CD4-positive, alpha-beta T cell treated with Interferon gamma for 1 hour (primary cell): ENCODE measurements at places on chromosomes 1 and 21.

- DNase-seq: no peak
Observed at GRCh38 chr1:110007046-110007830, 22.7 kb downstream of the AHCYL1 start.

GRCh38 chr1:34929853-34930701 is 627 bp upstream of the DLGAP3 start:
- DNase-seq: no peak

- no peak for DNase-seq
Observed at GRCh38 chr21:45280969-45281368, 6.7 kb downstream of the POFUT2 start.

- DNase-seq: no peak
Observed at GRCh38 chr1:177383715-177384114, 213.0 kb downstream of the BRINP2 start.

DNA sequence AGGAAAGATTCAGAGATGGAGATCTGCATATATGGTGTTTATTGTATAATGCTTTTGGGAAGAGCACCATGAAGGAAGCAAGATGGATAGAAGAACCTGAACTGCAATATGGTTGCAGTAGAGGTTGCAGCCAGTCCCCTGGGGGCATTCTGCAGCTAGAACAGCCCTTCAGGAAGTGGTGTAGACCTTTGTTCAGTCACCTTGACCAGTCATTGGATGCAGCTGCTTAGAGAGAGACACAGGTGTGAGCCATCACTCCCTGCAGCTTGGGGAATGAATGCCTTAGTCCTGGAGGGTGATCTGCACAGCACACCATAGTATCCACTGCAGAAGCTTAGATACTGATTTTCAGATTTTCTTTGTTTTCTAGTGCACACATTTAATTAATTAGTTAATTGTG is 42.3 kb downstream of the NEK7 start:
- DNase-seq: no peak

GRCh38 chr1:69987881-69988280 is 217.5 kb downstream of the LRRC40 start:
- DNase-seq: no peak

DNA sequence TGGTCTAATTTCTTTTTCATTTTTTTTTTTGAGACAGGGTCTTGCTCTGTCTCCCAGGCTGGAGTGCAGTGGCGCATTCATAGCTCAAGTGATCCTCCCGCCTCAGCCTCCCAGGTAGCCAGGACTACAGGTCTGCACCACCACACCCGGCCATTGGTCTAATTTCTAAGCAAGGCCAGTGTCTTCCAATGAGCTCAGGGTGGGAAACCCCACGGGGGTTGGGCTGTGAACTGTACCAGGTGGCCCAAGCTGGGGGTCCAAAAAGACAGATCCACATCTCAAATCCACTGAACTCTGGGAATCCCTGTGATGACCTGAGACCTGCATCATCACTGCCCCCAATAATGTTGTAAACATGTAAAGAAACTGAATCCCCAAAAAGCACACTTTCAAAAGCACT is 79.5 kb downstream of the BCAR3 start:
- no peak for DNase-seq

DNA sequence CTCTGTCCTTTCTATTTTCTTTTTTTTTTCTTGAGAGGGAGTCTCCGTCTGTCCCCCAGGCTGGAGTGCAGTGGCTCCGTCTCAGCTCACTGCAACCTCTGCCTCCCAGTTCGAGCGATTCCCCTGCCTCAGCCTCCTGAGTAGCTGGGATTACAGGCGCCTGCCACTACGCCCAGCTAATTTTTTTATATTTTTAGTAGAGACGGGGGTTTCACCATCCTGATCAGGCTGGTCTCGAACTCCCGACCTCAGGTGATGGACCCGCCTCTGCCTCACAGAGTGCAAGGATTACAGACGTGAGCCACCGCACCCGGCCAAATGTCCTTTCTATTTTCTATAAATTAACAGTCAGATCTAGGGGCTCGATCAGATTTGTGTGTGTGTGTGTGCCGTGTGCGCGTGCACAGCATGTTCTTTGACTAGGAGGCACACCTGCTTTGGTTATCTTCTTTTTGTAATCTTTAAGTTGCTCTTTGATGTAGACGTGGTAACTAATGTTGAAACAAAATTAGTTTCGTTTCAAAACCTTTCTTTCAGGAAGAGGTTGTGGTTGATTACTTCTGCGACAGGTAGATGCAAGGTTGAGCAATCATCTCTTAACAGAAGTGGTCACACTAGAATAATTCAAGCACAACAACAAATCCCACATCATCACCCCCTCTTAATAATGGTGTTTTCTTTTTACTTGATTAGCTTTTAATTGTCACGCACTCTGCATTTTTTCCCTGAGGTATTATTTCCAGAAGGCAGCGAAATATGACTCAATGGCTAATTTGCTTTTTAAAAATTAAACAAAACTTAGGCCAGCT is 779 bp upstream of the DEGS1 start:
- DNase-seq: peak; percentile 44

DNA sequence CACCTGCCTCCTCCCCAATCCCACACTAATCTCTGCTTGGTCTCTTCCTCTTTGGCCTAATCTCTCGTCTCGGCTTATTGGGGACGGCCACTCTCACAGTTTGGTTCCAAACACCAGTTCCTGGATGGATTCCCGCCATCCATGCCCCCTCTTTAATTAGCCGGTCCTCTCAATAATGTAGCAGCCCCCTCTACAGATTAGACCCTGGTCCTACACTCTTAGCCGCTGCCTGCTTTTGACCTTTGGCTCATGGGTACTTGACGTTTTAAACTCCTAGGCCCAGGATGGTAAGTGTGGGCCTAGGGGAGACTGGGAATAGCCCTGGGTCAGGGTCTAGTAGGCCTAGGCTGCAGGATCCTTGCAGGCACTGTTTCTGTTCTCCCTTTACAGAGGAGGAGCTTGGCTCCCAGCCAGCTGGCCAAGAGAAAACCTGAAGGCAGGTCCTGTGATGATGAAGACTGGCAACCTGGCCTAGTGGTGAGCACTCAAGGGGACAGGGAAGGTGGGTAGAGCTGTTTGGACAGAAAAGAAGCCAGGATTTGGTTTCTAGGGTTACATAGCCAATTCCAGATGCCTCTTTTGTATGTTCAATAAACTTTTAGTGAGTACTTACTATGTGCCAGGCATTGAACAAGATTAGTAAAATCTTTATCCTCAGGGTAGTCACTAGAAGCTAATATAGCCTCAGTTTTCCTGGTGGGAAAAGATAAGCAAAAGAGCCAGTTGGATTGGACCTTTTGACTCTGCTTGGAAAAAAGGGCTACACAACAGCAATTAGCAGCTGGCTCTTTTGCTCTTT is 758 bp downstream of the RAD54L start:
- DNase-seq: no peak

- no peak for DNase-seq
Observed at GRCh38 chr1:156388174-156389137, 19.4 kb downstream of the RHBG start.

DNA sequence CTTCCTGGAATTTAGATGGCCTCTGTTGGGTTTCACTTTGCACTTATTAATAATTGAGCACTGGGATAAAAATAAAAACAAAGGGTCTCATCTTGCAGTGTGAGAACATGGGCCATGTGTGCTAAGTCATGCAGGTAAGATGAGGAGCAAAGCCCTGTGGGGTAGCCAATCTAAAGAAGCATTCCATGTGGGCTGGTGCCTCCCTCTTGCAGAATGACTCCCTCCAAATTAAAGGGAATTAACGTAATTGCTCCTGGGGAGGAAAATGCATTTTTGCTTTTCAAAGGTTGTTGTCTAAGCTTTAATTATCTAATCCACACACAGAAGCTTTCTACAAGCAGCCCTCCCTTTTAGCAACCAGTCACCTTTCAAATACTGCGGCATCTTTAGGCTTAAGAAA is 69.8 kb downstream of the CDC14A start:
- DNase-seq: no peak

DNA sequence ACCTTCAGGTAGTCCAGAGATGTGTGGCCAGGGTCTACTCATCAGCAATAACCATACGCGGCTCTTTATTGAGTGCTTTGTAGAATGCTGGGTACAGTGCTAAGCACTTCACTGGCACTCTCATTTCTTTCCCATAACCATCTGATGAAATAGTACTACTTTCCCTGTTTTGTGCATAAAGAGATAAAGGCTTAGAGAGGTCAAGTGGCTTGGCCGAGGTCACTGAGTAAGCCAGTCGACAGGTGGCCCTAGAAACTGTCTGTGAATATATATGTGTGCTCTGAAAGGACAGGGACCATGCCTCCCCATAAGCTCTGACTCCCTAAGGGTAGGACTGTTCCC is 52.8 kb downstream of the NENF start:
- no peak for DNase-seq
